ENCODE measurements at places on chromosomes 4 and X.

DNA sequence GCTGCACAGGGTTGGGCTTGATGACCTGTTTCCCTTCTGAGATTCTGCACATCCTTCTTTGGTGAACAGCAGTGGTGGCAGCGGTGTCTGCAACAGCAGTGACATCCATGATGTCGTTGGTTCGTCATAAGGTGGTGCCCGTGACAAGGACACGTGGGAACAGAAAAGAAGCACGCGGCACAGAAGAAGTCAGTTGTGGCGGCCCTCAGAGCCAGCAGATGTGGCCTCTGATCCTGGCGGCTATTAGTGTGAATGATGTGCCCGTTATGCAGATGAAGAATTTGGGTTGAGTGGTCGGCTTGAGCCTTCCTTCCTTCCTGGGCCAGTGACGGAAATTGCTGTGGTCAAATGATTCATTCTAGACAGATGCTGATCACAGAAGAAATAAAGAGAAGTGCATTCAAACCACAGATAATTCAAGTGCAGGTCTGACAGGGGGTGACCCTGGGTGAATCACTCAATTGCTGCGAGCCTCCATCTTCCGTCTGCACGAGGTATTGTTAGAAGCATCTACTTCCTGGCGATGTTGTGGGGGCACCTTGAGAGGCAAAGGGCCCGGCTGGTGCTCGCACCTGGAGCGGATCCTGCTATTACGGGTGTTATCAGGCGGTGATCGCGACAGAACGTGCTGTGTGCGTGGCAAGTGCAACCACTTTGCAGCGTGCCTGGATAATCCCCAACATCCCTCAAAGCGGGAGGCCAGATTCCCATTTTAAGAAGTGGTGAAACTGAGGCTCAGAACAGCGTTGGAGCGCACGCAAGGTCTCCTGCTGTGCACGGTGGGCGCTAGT, 215.2 kb upstream of the PSAPL1 start:
- DNase-seq: no peak

- DNase-seq: no peak
These were observed 10.7 kb upstream of the TRO start for GRCh38 chrX:54909941-54910340.

DNA sequence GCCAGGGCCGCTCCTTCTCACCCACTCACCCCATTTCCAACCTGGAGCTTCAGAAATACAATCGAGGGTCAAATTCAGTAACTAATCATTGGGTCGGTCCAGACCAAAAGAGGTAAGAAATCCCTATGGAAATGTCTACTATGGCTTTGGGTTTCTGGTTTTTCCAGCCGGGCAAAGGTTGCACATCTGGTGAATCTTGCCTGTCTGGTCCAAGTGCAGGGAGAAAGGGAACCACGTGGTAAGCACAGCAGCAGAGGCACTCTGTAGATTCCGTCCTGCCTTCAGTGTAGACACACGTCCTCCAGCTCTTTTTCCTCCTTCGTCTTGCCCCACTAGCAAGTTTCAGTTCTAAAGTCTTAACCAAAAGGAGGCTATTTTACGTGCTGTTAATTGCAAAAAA, 218.0 kb upstream of the JADE1 start:
- no peak for DNase-seq

DNA sequence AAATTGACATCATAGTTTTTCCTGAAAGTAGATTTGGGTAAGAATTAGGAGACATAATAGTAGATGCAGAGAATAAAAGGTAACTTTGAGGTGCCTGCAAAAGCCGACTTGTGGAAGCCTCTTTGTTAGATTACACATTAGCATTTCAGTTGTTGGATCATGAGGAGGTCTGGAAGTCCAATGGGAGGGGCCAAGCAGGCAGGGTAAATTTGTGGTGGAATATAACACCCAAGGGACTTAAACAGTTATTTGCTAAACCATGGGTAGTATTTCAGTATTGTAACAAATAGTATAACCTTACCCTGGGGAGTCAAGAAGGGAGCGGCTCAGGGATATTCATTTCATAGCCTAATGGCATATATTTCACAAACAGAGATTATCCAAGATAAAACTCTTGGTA, 810.7 kb upstream of the AMOT start:
- DNase-seq: no peak

DNA sequence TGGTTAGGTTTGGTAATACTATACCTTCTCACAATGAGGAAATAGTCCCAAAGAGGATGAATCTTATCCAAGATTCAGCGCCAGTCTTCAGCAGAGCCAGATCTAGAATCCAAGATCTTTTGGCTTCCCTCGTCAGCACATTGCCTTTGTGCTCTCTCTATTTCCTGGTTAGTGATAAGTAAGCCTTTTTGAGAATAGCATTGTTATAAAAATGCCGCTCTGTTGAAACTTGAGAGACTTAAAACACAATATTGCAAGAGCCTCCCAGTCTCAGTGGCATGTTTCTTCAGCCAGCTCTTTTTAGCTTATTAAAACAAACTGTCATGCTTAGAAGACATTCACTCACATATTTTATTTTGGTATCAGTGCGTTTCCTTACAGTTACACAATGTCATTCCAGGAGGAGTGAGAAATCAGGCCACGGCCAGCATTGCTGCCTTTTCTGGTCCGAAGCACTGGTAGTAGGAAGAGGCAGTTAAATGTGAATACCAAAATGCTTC, 141.4 kb downstream of the KLHL8 start:
- DNase-seq: no peak
